ENCODE measurements at places on chromosomes 7 and 10.

DNA sequence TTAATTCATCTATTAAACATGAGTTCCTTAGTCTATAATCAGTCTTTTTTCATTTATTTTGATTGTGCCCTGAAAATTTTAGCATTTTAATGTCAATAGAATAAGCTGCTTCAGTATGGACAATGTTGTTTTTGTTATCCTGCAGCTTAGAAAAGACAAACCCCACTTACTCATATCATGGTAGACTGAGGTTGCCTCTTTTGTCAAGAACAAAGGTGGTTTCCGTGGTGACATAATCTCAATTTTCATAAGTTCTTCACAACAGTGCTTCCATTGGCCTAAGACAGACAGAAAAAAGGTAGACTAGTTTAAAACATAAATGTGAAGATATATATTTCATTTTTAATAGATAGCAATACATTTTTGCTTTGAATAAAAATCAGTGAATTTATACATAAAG is 69.1 kb downstream of the RTKN2 start:
- DNase-seq, result no peak

DNA sequence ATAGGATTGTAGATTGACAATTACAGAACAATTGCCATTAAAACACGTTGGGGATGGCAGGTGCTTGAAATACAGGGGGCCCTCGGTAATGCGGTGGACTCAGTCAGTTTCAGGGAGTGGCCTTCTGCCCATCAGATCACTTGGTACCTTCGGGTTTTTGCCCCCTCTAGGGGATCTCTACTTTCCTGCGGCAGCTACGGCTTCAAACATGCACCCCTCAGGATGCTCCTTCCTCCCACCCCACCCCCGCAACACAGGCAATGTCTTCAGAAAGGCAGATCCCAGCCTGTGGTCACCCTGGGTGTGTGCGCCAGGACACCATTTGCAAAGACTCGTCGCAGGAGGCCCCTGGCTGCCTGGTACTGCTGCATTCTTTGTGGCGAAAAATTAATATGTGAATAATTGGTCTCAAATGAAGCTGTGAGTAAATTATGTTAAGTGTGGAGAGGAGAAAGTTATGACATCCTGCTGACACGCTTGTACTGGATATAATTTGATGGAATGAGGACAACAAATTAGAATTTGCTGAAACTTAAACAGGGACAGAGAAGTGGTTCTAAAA is 431.0 kb upstream of the MKI67 start:
- no peak for DNase-seq

DNA sequence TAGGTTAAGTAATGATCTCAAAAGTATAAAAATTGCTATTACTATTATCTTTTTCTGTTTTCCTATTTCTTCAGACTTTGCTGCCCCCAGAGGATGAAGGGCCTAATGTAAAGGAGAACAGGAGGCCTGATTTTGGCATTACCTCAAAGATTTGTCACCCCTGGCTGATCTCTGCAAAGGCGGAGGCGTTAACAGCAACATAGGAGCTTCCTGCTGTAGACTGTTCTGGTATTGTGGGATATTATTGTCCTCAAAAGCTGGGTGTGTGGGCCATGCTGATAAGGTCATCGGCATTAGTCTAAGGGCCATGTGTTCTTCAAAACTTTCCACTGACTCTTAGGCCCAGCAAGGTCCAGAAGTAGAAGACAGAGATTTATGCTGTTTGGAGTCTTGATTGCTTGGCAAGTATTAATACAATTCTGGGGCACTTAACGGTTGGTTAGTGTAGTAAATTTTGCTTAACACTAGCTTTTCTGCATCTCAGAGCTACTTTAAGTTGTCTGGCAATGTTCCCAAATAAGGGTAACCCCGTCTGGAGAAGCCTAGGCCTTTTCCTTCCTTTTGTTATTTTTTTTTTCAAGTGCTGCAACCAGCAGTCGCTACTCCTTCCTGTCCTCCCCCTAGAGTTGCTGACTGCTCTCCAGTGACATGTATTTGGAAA is 14.0 kb upstream of the ENTPD1 start:
- no peak for DNase-seq

DNA sequence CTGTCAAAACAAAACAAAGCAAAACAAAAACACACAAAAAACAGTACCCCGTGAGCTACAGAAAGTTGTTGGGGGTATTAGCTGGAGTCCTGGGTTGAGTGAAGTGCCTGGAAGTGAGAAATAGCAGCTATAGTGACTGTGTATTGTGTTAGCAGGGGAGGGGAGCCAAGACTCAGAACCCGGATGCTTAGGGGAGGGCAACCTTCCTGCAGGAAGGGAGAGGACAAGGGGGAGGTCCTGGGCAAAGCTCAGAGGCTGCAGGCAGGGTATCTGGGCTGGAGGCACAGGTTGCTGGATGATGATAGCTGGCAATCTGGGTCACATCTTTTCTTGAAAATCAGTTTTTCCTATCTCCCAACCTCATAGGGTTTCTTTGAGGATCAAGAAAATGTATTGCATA is 75.8 kb upstream of the PARD3 start:
- no peak for DNase-seq

DNA sequence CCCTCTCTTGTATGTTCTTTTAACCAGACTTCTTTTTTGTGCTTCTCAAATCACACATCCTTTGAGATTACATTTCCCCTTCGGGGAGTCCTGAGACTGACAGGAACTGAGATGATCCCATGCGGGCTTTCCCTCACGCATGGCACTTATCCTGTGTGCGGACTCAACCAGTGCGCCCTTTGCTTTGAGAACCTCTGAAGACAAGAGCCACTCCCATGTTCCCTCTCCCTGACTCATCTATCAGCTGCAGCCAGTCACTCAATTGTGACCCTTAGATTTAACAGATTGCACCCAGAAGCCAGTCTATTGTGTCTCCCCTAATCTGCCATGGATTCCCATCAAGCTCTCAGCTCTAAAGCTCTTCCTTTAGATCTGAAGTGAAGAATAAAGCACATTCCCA is 353.9 kb upstream of the MEOX2 start:
- no peak for DNase-seq

DNA sequence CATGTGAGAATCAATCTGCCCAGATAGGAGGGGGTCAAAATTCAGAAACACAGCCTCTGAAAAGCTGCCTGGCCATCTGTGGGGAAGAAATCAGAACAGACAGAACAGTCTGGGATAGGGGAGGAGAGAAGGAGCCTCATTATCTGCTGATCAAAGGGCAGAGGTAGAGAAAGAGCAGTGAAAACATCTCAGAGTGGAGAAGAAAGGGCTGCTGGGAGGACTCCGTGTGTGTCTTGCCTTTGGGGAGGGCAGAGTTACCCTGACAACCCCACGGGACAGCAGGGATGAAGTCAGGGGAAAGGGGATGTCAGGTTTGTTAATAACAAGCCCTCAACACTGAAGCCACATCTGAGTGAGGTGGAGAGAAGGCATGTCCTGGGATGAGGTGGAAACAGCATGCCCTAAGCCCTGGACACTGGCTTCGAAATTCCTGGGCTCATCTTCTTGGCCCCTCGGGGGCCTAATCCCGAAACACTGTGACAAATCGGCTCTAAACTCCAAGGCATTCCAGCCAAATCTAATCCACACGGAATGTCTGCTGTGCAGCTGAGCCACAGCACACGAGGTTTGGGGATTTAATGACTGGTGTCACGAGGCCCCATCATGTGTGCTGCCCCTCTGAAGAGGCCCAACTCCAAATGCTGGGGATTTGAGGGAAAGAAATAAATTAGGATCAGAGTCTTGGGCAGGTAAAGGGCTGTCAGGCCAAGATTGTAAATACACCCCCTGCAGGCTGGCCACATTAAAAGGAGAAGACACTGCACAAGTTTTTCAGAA is 82.8 kb upstream of the FGFR2 start:
- no peak for DNase-seq

GRCh38 chr7:128014811-128015210 is 16.4 kb downstream of the LRRC4 start:
- DNase-seq, result no peak

DNA sequence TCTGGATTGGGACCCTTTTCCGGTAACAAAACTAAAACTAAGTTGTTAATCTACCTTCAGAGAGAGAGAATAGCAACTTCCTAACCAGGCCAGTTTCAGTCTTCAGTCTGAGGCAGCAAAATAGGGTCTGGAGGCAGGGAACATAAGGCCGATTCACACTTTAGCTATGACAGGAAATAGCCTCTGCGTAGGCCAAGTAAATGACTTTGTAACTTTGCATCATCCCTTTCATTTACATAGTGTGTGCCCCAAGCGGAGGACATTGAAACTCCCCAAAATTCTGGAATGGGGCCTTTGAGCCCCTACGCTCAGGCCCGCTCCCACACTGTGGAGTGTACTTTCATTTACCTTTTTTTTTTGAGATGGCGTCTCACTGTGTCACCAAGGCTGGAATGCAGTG is 1.7 kb upstream of the UPP1 start:
- no peak for DNase-seq

GRCh38 chr10:100345570-100346330 is 1.3 kb upstream of the SCD start:
- DNase-seq, result no peak

DNA sequence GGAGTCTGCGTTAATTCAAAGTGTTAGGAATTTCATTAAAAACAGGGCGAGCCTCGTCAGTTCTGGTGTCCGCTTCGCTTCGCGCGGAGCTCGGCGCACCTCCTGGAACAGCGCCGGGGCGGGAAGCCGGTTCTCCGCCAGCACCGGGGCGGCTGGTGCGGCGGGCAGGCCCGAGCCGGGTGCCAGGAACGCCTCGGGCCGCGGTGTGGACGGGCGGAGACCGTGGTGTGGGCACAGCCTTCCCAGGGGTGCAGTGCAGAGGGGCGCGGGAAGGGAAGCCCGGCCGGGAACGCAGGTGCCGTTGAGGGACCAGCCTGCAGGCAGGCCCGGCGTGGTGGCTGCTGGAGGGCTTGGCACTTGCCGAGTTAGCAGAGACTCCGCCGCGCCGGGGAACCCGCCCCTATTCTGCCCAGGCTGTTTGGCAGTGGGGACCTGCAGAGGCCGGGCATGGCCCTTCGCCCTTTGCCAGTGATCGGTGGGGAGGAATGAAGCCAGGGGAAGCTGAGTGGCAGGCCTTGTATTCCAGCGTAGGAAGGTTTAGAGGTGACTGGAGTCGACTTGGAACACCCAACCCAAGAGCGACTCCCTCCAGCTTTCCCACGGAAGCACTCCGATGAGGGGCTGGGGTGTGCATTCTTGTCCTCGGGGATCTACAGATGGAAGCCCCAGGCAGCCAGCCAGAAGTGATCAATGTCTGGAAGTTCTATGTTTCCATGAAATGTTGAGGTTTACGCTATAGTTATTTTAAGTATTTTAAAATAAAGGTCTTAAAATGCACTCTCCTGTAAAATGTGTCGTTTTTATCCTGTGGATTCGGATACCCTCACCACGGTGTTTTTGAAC is 945 bp upstream of the RHEB start:
- DNase-seq, result peak; percentile 38

- DNase-seq, result no peak
Measured at GRCh38 chr10:126940670-126941310, 35.6 kb downstream of the DOCK1 start.

- no peak for DNase-seq
Measured at GRCh38 chr7:142645777-142646176, 103.5 kb upstream of the PRSS1 start.

- DNase-seq, result no peak
Measured at GRCh38 chr10:115711306-115711705, 561.7 kb downstream of the GFRA1 start.

GRCh38 chr7:67955061-67955460 is 958.4 kb downstream of the TYW1 start:
- DNase-seq, result no peak

- no peak for DNase-seq
Measured at GRCh38 chr10:101768791-101769170, 7.1 kb downstream of the FGF8 start.

- DNase-seq, result no peak
Measured at GRCh38 chr7:105682341-105683060, 101.2 kb upstream of the EFCAB10 start.

DNA sequence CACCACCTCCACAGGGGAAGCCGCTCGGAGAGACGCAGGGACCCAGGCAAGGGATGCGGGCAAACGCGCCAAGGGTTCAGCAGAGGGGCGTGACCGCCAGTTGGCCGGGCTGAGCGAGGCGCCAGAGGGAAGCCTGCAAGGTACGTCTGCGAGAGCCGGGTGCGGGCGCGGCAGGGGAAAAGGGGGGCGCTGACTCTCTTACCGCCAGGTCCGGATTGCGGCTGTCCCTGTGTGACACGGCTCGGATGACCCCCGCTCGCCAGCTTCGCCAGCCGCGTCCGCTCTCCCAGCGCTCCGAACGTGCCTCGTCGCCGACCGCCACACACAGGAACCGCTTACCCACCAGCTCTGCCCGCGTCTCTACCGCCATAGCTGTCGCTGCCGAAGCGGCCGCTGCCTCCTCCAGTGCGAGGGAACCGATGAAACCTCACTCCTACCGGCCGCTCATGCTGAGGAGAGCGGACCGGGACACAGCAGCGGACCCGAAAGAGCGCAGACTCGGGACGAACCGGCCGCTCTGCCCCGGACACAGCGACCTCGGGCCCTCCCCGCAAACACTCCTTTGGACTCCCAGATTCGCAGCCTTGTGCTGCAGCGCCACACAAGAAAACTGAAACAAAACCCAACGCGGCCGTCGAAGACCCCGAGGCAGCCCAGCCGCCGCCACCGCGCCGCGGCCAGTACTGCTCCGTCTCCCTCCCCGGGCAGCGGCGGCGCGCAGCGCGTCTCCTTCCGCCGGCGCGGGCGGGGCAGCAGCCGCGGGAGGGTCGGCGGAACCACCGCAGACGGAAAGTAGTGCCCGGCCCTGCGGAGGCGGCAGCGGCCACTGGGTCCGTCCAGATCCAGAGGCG is at the start of gene JMJD1C:
TSS of gene JMJD1C (minus strand) at position 685 of the 851 bp plus-strand sequence. CDS start at position 370, 315 bp downstream.
- DNase-seq, result peak; percentile 38

DNA sequence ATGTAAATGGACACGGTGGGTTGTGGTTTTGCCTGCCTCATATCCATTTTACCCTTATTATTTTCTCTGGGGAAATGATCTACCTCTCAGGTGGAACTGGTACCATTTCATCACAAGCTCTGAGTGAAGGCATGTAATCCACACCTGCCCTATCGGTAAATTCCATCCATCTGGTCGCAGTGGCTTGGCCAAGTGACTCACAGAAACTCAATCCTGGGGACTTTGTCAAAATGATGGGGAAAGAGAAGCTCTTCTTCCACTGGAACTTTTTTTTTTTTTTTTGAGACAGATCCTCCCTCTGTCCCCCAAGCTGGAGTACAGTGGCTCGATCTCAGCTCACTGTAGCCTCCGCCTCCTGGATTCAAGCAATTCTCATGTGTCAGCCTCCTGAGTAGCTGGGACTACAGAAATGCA is 48.2 kb upstream of the ANKRD1 start:
- no peak for DNase-seq

- no peak for DNase-seq
Measured at GRCh38 chr7:22066522-22066921, 120.8 kb upstream of the CDCA7L start.

DNA sequence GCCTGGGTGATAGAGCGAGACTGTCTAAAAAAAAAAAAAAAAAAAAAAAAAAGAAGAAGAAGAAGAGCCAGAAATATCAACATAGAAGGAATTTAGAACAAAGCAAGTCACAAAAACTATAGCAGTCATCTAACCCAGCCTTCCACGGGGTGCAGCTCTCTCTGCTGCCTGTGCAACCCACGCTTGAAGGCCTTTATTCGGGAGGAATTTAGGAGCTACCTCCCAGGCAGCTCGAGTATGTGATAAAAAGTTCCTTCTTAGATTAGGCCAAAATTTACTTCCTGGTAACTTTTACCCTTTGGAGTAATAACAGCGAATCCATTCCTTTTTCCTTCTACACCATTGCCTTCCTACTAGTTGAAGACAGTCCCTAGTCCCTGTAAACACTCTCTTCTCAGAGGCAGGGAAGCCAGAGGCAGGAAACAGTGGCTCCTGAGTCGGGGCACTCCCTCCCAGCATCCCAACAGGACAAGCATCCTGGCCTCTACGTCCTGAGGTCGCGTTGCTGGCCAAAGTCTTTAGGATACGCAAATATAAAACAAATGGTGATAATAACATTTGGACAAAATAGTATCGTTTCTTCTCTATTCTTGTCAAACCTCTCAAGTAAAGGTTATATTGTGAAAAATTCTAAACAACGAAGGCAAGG is 109.3 kb upstream of the KMT2C start:
- DNase-seq, result no peak

All from activated CD4-positive, CD25-positive, alpha-beta regulatory T cell (primary cell).